ENCODE measurements at places on chromosomes 12 and 14.

DNA sequence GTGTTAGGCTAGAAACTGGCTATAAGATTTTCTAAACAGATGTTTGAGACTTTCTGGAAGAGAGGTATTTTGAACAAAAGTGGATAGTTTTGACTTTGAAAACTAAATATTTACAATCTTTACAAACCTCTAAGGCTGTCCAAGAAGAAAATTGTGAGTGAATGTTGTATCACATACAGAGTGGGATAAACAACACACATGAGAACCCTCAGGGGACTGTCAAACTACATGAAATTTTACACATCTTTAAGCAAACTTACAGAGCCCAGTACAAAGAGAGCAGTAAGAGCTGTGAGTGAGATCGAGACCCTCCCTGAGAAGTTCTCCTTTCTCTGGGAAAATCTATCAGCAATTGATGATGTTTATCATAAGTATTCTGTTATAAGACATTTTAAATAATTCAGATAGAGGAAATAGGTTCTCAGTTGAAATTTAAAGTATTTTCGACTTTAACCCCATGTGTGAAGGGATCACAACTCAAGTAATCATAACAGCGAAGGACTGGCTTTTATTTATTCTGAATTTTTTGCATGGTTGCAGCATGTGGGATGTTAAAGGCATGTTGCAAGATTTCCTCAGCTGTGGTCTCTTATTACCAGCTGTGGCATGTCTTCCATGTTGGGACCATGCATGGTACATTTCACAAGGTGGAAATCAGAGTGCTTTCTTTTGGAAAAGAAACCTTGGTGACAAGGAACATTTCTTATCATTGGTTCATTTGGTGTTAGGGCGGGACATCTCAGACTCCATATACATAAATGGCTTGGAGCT is 264.0 kb upstream of the PRICKLE1 start:
- no peak for DNase-seq

DNA sequence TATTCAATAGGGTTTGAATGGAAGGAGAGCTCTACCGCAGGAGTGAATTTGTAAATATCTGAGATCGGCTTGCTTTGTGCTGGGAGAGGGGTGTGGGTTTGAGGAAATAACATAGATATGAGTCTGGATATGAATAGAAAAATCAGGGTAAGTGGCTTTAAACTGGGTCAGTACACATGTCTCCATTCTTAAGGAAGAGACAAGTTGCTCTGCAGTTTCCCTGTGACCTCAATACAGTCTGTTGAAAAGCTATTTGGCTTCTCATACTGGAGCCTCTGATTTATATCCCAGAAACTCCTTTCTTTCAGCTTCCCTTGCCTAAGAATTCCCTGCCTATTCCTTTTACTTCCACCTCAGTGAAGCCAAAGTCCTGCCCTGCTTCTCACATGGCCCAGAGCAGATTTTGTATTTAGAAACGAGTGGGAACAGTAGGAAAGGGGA is 153.5 kb upstream of the ATF7IP start:
- no peak for DNase-seq

DNA sequence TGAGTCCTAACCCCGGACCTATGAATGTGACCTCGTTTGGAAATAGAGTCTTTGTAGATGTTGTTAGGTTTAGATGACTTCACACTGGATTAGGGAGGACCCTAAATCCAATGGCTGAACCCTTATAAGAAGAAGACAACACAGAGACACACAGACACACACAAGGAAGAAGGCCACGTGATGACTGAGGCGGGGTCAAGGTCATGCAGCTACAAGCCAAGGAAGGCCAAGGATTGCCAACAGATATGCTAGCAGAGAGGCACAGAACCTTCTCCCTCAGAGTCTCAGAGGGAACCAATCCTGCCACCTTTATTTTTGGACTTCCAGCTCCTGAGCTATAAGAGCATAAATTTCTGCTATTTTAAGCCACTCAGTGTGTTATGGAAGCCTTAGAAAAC is 31.8 kb downstream of the LTBP2 start:
- no peak for DNase-seq

GRCh38 chr12:93214523-93215289 is 163.0 kb upstream of the NUDT4 start:
- DNase-seq, result no peak

- peak; percentile 96 for DNase-seq
These were observed 12.4 kb downstream of the LUM start for GRCh38 chr12:91098941-91099340.

All from fibroblast of skin of abdomen (primary cell).